Spleen (tissue), 13 donors: ENCODE measurements at places on chromosomes 6 and 20.

- no peak for DNase-seq
These were observed 137.6 kb upstream of the MAP3K4 start for GRCh38 chr6:160853946-160854345.

DNA sequence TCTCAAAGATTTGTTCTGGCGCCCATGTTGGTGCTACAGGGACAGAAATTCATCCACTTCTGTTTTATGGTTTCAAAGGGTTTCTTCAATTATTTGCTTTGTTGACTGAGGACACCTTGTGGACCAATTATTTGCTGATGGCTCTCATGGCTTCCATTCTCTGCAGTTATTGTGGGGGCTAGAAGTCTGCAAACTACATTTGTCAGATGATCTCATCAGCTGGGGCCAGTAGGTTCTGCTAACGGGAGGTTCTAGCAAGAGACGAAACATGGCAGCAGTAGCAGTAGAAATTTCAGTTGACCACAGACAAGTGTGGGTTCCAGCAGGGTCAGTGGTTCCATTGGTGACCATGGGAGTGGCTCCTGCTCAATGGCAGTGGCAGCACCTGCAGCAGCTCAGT, 72.8 kb upstream of the BLCAP start:
- DNase-seq, result no peak

DNA sequence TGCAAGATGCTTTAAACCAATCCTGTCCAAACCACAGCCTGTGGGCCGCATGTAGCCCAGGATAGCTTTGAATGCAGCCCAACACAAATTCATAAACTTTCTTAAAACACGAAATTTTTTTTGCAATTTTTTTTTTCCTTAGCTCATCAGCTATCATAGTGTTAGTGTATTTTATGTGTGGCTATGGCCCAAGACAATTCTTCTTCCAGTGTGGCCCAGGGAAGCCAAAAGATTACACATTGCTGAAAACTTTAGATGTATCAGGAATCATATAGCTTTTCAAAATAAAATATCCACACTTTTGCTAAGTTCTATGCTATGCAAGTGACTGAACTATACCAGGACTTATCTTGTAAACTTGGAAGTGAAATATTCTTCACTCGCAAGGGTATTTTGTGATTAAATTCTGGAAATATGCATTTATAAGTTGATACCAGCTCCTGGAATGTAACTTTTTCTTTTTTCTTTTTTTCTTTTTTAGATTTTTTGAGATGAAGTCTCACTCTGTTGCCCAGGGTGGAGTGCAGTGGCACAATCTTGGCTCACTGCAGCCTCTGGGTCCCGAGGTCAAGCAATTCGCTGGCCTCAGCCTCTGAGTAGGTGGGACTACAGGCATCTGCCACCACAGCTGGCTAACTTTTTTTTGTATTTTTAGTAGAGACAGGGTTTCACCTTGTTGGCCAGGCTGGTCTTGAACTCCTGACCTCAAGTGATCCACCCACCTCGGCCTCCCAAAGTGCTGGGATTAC, 49.8 kb downstream of the MTHFD1L start:
- no peak for DNase-seq

DNA sequence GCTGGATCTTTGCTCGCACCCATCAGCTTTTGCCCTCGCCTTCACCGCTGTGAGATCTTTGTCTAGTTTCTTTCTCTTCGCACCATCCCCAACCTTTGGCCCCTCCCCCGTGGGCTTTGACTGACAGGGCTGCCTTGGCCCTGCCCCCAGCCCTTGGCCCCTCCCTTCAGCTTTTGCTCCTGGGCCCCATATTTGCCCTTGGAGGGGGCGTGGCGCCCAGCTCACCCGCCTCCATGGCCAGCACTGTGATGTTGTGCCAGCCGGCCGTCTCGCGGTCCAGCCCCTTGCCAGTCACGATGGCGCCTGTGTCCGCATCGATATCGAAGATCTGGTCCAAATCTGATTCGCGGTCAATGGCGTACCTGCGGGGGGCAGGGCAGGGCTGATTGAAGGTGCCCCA, 81.1 kb downstream of the CD40 start:
- DNase-seq, result no peak
